ENCODE measurements at places on chromosomes 5 and 9.

DNA sequence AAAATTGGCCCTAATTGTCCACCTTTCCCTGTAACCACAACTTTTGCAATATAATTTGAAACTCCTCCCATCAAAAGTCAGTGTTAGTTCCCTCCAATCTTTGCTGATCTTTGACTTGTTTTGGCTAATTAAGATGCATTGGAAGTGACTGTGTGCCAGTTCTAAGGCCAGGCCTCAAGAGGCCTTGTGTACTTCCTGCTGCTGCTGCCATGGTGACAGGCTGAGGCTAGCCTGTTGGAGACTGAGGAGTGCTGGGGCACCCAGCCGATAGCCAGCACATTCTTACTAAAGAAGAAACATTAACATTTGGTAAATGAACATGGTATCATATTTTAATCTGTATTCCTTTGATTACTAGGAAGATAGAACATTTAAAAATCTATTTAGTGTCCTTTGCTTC is 86.5 kb downstream of the SREK1 start:
- DNase-seq = no peak

DNA sequence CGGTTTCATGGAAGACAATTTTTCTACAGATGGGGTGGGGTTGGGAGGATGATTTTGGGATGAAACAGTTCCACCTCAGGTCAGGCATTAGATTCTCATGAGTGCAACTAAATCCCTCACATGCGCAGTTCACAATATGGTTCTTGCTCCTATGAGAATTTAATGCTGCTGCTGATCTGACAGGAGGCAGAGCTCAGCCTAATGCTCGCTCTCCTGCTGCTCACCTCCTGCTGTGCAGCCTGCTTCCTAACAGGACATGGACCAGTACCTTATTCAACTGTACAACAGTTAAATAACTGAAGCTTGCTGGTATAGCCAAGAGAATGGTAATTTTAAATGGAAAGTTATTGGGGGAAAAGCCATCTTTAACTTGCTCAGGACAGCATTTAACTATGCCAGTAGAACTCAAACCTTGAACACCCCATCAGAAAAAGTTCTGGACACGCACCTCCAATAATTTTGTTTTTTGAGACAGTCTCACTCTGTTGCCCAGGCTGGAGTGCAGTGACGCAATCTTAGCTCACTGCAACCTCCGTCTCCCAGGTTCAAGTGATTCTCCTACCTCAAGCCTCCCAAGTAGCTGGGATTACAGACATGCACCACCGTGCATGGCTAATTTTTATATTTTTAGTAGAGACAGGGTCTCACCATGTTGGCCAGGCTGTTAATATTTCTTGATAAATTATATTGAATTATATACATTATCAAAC is 27.7 kb downstream of the HMGCR start:
- no peak for DNase-seq

DNA sequence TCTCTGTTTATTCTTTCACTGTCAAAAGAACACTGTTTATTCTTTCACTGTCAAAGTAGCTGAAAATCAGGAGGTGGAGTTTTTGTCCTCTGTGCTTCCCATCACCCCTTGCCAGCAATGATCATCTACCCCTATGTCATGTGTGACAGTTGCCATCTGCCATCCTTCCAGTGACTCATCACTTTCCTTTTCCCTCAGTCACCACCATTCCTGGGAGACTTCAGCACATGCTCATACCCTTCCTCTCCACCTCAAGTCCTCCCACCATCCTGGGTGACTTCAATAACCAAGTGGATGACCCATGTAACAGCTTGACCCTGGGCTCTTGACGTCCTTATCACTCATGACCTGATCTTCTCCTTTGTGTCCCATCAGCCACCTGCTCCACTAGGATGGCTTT is 43.3 kb upstream of the RASEF start:
- no peak for DNase-seq

GRCh38 chr9:132016456-132016855 is 63.2 kb downstream of the MED27 start:
- DNase-seq = no peak

DNA sequence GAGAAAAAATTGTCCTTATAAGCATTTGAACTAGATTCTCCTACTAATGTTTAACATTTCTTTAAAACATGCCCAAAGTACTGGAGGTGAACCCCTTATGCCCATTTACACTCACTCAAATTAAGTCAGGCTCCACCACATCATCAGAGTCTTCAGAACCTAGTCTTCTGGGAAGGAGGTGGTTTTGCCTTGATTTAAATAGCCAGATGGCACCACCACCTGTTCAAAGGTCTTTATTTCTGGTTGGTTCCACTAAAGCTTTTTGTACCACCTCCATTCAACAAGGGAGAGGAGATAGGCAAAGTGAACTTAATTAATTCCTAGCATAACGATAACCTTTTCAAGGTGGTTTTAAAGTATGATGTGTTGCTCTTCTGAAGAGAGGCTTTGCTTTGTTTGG is 189.5 kb downstream of the SLF1 start:
- no peak for DNase-seq
